ENCODE measurements at places on chromosomes 5 and 9.

GRCh38 chr5:170612256-170612678 is 108.4 kb downstream of the KCNIP1 start:
- no peak for DNase-seq

GRCh38 chr5:149044453-149045088 is 18.3 kb downstream of the SH3TC2 start:
- DNase-seq, result no peak

- DNase-seq, result no peak
These were observed 59.8 kb upstream of the ZBED3 start for GRCh38 chr5:77146896-77147295.

DNA sequence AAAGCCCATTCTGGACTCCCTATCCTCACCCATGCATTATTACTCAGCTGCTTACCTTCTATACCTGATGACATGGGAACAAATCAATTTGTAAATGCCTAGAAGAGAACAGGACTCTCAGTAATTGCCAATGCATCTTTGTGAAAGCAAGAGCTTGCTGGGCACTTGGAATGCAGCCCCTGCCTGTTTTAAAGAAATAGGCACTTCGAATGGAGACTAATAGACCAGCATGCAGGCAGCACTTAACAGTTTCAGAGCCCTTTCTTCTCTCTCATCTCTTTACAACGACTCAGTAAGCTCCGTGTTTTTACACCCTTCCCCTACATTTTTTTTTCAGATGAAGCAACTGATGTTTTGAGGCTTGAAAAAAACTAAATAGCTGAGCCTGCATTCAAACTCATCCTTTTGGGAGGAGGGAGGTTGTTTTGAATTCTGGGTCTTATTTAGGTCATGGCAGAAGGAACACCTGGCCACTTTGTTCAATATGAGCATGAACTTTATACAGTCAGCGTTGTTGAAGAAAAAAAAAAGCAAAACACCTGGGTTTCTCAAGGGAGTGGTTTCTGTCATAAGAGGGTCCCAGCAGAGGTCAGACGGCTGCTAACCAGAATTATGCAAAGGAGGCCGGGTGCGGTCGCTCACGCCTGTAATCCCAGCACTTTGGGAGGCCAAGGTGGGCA is 34.6 kb upstream of the WHRN start:
- no peak for DNase-seq

GRCh38 chr5:157558041-157558595 is 17.5 kb downstream of the ADAM19 start:
- no peak for DNase-seq

DNA sequence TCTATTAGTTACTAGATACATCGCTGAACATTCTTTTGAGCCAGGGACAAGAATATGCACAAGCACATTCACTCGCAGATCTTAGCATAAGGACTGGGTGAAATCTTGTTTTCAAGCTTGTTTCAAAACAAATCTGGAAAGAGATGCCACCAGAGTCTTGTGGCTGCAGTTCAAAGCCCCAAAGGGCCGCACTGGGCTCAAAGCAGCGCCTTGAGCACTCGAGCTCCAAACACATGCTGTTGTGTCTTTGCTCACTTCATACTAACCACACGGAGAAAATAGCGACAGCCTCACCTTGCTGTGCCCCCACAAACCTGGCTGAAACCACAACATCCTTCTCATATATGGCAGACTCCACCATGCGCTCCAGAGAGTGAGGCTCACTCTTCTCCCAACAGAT is 34.2 kb upstream of the IL7R start:
- no peak for DNase-seq

GRCh38 chr5:154756009-154756867 is 1.1 kb downstream of the LARP1 start:
- no peak for DNase-seq

DNA sequence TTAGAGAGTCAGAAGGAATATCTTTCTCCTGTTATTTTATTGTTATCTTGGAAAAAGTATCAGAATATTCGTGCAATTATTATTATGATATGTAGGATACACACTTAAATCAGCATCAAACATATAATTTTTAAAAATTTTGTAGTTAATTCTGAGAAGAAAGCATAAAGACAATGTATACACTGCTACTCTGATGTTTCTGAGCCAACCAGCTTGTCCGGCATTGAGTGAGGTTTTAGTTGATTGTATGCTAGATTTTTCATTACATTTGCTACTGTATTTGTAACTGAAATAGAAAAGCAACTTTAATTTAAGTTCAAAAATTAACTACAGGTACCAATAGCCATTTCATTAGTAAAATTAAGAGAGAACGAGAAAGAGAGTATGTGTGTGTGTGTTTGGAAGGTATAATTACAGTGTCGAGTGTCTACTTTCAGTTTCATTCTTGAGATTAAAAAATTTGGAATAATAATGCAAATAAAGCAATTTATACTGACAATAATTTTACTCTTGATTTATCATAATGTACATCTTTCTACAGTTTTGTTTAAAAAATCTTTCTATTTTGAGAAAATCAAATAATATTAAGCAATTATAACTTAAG is 160.4 kb upstream of the CDH12 start:
- DNase-seq, result no peak

GRCh38 chr9:135591506-135592330 is 30.2 kb downstream of the PAEP start:
- no peak for DNase-seq

DNA sequence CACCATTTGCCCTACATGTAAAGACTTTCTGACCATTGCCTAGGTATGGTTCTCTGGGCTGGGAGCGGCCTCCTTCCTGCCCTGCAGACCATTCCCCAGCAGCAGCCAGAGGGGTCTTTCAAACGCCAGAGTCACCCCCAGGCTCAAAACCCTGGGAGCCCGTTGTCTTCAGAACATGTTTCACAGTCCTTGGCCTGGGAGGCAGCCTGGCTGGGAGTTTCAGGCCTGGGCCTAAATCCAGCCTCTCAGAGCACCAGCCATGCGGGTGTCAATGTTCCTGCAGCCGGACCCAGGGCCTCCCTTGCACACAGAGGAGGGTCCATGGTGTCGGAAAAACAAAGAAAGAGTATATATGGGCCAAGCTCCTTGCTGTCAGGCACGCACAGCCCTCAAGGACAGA is 145.2 kb upstream of the FOXD4L5 start:
- DNase-seq, result no peak

- DNase-seq, result no peak
These were observed at the start of gene PCDHGA5 for GRCh38 chr5:141363952-141364660. Gene PCDHGA5, plus strand, starts transcription at chr5:141364162. Its CDS starts 169 bp downstream, at chr5:141364331.

DNA sequence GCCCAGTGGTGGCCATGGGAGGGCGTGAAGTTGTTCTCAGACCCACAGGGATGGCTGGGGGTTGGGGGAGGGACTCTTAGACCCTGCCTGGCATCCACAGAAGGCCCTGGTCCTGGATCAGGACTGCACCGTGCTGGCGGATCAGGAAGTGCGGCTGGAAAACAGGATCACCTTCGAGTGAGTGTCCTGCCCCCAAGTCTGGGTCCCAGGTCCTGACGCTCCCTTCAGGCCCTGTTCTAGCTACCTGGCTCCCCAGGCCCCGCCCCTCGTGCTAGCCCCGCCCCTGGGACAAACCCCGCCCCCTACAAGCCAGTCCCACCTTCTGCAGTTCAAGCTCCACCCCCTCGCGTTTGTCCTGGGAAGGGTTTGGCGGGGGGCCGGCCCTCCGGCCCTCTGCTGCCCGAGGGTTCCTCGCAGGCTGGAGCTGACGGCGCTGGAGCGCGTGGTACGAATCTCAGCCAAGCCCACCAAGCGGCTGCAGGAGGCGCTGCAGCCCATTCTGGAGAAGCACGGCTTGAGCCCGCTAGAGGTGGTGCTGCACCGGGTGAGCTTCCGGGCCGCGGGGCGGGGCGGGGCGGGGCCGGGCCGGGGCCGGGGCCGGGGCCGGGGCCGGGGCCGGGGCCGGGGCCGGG is 12.9 kb downstream of the RGS14 start:
- DNase-seq, result no peak

GRCh38 chr5:131214609-131215227 is 44.0 kb downstream of the LYRM7 start:
- DNase-seq, result no peak

DNA sequence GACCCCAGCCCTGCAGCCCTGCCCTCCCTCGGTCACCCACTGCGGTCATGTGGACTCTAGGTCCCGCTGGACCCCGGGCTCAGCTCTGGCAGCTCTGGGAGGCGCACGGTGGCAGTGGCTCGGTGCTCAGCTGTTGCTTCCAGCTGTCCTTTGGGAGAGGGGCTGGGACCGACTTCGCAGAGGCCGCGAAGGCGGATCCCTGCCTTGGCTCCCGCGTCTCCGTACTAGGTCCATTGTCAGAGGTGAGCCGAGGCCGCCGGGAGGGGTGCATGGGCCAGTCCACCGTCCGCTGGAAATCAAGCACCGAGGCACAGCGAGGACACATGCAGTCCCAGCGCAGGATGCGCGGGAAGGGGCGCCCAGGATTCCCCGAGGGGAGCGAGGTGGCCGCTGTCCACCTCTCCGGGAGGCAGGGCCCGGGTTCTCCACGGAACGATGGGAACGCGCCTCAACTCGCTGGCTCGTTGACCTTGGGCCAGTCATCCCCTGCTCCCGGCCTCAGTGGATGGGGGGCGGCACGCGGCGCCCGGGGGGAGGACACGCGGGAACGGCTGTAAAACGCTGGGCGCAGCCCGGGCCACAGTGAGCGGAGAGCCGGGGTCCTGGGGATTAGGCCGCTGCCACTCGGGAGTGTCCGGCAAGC is 732 bp downstream of the GBGT1 start:
- no peak for DNase-seq

DNA sequence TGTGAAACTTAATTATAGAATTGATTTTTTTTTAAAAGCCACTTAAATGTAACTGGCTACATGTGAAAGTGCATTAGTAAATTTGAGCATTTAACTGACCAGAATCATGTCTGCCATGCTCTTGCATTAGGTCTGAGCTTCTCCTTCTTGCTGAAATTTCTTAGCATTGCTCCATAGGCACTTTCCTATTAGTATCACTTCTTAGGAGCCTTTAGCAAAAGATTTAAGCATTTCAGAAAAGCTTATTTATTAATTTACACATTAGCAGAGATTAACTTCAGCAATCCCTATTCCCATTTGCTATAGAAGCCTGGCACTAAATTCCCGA is 211.0 kb downstream of the SNX18 start:
- no peak for DNase-seq

GRCh38 chr5:32339198-32339597 is 26.5 kb upstream of the MTMR12 start:
- no peak for DNase-seq

DNA sequence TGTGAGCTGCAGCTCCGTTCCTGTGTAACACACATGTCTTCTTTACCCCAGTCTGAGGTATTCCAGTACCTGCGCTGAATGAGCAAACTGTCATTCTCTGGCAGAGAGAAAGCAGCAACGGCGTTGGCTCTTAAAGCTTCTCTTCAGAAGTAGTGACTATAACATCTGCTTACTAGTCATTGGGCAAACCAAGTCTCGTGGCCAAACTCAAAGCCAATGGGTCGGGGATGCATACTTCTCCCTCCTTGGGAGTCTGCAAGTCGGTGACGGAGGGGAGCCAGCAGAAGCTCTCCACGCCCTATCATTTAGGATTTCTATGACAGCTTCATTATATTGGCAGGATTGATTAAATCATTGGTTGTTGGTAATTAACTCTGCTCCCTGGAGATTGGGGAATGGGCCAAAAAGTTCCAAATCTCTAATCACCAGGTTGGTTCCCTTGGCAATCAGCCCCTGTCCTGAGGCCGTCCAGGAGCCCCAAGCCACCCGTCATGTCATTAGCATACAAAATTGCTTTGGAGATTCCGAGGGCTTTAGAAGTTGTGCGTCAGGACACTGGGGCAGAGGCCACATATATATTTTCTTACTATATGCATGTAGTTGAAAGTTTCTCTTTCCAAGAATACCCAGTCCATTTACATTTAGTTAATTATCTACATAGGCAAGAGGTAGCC is 44.9 kb downstream of the ZNF354A start:
- no peak for DNase-seq

- DNase-seq, result no peak
These were observed 37.4 kb downstream of the FBXO4 start for GRCh38 chr5:41962491-41962890.

GRCh38 chr5:39400713-39401578 is 23.8 kb downstream of the DAB2 start:
- no peak for DNase-seq

Data from omental fat pad (tissue), 4 donors.